ENCODE measurements at places on chromosomes 4 and X.

DNA sequence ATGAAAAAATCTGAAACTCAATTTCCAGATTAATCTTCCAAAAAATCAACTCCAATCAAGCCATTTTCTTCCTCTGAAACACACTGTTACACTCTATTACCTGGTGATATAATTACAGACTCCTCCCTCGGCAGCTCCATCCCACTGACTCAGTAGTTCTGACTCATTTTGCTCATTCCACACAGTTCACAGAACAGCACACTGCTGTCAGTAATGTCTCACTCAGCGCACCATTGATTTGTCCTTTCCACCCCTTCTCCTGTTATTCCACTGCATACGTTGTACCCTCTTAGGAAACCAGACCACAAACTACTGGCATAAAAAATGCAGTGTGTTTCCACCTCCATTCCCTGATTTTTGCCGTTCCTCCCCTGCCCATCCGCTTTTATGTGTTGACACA lies 212.7 kb downstream of the SLIT2 start:
- DNase-seq = no peak

- DNase-seq = no peak
Measured at GRCh38 chr4:10878861-10879260, 194.3 kb upstream of the CLNK start.

DNA sequence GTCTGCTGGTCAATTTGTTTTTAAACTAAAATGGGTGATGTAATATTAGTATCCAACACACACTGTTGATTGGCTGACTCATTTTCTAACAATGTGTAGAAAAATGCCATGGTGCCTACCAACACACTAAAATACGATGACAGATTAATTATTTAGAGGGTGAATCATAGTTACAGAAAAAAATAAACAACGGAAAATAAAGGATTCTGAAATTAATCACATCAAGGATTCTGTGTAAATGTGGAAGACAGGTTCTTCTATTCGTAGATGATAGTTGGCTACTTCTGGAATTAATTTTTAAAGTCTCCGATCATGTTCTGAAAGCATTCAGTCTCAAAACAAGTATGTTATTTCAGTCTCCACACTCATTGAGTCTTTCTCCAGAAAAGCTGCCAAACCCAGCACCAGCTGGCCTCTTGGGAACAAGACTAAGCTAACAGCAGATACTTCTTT lies 8.2 kb upstream of the IQCM start:
- DNase-seq = no peak

GRCh38 chrX:101419489-101419888 lies 11.5 kb downstream of the HNRNPH2 start:
- DNase-seq = no peak
